ENCODE measurements at places on chromosomes 3 and 15.

DNA sequence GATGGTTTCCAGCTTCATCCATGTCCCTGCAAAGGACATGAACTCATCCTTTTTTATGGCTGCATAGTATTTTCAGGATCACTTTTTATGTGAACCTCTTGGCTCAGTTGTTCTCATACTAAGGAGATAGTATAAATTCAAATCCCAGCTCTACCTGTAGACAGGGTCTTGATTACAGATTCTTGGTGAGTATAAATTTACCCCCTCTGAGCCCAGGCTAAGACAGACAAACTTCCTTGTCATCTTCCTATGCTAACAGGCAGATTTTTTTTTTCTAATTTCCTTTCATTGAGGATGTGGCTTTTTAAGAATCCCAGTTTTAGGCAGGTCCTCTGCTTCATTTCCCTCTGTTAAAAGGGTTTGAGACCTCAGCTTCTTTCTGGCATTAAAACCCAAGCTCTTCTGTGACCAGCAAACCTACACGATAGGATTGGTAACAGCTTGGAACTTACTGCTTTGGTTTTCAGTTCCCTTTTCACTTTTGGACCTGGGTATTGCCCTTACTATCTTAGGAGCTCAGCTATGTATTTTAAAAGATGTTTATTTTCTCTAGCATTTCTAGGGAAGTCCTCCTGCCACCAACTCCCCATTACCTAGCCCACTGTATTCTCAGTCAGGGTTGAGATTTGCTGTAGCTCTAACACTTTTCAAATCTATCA, 72.5 kb downstream of the VPS8 start:
- no peak for DNase-seq

GRCh38 chr3:109313061-109313460, 3.3 kb downstream of the DPPA2 start:
- DNase-seq, result no peak

DNA sequence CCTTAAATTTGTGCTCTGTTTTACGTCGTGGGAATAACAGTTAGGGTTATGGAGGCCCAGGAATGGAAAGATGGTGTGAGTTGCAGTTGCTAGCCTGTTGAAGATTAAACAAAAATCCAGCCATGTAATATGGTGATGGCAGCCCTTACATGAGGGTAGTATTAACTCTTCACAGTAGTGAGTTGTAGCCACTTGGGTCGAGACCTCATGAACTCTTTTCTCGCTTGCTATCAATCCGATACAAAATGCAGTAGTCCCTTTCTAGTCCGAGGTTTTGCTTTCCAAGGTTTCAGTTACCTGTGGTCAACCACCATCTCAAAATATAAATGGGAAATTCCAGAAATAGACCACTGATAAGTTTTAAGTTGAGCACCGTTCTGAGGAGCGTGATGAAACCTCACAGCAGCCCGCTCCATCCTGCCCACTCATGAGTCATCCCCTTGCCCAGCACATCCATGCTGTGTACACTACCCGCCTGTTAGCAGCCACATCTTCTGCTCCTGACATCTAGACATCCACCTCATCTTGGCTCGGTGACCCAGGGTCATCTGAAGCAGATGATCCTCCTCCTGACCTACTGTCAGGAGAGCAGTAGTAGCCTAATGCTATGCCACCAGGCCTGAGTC, 177.9 kb downstream of the CDIN1 start:
- no peak for DNase-seq

DNA sequence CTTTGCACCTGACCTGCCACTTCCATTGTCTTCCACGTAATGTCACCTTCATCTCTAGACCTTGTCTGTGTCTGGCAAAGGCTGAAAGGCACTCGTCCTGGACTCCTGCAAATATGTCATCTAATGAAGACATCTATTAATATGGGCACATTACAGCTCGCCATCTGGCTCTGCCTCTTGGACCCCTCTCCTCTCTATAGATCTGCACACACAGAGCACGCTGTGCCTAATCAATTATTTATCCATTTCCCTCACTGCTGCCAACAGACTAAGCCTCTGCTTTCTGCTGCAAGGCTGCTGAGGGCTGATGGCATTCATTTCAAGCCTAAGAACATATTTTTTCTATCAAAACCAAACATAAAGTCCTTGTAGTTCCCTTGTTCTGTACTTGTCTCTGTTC, 573.0 kb downstream of the TUSC7 start:
- DNase-seq, result no peak

DNA sequence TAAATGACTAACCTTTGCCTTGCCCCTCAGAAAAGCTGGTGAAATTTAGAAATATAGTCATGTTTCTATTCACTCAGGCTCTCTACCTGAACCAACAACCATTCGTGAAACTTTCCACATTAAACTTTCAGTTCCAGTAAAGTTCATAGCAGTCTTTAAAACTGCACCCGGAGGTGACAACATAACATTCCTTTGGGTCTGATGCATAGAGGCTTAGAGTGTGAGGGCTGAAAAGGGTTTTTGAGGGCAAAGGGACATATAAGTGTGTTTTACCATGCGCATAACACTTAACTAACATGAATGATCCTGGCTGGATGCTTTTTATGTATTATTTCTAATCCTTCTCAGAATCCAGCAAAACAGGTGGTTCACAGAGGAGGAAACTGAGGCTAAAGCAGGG, 471.7 kb upstream of the MCTP2 start:
- no peak for DNase-seq

GRCh38 chr15:101156061-101156460, 95.8 kb downstream of the CHSY1 start:
- no peak for DNase-seq

GRCh38 chr3:73419179-73419803, 205.4 kb downstream of the PDZRN3 start:
- DNase-seq, result no peak

DNA sequence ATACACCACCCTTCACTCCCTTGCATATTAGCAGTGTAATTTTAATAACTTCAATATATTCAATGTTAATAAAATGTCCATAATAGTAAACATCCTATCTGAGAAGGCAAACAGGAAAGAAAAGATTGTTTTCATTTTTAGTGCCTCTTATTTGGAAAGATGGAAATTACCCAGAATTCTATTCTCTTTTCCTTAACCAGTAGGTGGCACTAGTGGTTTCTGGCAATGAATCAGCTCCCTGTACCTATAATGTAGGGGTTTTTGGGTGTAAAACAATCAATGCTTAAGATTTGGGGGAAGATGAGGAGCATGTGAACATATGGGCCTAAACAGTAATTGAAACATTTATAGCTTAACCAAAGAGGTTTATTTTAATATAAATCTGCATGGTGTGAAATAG, 5.7 kb upstream of the SEMA6D start:
- DNase-seq, result no peak

- no peak for DNase-seq
Observed at GRCh38 chr3:73070675-73071575, 9.5 kb downstream of the EBLN2 start.

DNA sequence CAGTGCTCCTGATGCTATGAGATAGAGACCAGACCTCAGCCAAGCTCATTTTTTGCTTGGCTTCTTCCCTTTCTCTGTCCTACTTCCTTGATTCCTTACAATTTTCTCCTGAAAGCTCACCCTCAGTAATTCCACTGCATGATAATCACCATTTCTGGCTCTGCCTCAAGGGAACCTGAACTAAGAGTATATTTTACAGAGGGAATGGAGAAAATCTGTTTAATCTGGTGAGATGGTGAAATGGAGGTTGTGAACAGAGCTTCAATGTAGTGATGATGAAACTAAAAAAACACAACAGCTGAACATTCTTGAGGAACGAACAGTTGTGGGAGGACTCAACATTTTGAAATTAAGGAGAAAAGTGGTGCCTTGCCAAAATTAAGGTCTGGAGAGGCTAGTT, 16.3 kb downstream of the HHLA2 start:
- no peak for DNase-seq

DNA sequence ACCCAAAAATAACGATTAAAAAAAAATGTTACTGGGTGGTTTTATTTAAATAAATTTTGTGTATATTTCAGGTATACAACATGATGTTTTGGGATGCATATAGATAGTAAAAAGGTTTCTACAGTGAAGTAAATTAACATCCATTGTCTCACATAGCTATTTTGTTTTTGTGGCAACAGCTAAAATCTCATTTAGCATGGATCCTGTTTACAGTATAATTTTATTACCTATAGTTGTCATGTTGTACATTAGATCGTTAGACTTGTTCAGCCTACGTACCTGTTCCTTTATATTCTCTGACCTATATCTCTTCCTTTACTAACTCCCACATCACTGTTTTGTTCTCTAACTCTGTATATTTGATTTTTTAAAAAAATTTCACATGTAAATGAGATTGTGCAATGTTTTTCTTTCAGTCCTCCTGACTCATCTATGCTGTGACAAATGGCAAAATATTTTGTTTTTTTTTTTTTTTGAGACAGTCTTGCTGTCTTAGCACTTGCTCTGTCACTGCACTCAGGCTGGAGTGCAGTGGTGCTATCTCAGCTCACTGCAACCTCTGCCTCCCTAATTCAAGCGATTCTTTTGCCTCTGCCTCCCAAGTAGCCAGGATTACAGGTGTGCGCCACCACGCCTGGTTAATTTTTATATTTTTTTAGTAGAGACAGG, 45.6 kb downstream of the OIP5 start:
- DNase-seq, result no peak

Measured in lower leg skin (tissue), 4 donors.